Bladder microvascular endothelial cell (primary cell): ENCODE measurements at places on chromosomes 7 and 10. TPM values are rescaled to one million over a fixed set of nuclear protein-coding genes. Genes with fewer than 3 reads are reported as not detected.

The FRMPD2 gene
- under 0.01 and 0.50 TPM in 2 replicates for total RNA-seq

The PLOD3 gene
- 52.3 and 103 TPM in 2 replicates for total RNA-seq

The MBL2 gene
- total RNA-seq = not detected in 2 replicates

The MICALL2 gene
- 12.6 and 26.8 TPM in 2 replicates for total RNA-seq

The POMZP3 gene
- total RNA-seq = 1.1 and 6.0 TPM in 2 replicates
